ENCODE measurements at places on chromosomes 11 and 22.

DNA sequence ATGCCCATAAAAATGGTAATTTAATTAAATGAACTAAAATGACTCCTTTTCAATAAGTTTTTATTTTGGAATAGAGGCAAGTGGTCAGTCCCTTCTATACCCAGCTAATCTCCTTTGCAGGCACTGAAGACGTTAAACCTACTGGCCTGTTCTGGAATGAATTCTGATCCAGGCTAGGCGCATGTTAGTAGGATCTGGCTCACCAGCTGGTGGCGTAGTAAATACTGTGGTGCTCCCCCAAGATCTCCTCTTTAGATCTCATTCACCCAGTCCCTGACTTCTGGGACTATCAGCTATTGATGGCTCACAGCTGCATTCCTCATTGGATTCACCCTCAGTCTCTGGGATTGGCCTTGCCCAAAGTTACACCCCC is 173.7 kb upstream of the DDI1 start:
- DNase-seq: no peak

DNA sequence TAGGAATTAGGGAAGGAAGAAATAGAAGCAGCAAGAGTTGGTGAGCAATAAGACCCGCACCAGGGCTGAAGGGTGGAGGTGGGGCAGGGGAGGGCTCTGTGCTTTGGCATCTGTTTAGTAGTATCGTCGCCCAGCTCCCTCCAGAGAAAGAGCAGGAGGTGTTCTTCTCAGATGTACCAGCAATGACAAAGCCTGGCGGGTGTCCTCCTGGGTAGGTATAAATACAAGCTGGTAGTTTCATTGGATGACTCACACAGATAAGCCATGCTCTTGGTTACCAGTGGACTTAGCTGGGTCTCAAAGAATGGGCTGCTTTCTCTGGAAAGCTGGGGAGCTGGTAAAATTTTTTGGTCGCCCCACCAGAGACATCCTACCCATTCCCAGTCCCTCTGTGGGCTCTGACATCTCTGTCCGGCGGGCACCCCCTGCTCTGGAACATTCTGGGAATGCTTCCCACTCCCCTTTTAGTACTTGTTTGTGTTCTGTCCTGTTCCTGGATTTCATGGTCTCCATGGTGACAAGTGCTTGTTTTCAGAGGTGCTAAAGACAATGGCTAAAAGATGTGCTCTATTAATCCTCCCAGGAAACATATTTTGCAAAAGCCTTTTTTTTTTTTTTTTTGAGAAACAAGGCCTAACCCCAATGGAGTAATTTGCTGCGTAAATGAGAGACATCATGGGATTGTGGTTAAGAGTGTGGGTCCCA is 15.4 kb upstream of the TUBA8 start:
- no peak for DNase-seq

DNA sequence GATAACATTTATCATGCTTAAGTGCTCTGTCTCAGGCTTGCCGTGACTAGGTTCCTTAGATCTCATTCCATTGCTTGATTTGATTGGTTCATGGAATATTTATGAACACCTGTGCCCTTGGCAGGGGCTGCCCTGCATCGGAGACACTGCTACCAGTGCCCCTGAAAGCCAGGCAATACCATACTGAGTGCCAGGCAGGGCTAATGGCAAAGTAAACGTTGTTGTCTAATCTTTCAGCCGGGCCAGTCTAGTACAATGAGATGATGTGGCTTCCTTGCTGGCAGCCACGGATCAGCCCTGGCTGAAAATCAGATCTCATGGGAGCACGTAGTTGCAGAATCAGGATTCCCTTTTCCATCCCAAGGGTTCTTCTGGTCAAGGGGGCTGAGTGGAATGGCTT is 5.0 kb upstream of the PGA3 start:
- DNase-seq: no peak

GRCh38 chr11:80849253-80849652 is 1408.4 kb upstream of the TENM4 start:
- no peak for DNase-seq

DNA sequence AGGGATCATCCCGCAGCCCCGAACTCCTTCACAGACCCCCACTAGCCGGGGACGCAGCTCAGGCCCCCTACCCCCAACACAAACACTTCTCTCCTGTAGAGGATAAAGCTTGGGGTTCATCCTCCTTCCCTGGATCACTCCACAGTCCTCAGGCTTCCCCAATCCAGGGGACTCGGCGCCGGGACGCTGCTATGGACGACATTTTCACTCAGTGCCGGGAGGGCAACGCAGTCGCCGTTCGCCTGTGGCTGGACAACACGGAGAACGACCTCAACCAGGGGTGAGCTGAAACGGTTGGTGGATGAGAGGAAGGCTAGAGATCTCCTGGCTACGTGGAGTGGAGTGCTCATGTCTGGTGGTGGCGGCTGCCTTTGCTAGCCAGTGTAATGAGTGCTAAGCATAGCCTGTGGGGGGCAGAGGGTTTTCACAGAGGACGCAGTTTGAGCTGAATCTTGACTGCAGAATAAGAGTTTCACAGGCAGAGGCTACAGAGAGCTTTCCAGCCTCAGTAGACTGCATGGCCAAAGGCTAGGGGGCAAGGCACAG is 580 bp downstream of the ILK start:
- DNase-seq: no peak

DNA sequence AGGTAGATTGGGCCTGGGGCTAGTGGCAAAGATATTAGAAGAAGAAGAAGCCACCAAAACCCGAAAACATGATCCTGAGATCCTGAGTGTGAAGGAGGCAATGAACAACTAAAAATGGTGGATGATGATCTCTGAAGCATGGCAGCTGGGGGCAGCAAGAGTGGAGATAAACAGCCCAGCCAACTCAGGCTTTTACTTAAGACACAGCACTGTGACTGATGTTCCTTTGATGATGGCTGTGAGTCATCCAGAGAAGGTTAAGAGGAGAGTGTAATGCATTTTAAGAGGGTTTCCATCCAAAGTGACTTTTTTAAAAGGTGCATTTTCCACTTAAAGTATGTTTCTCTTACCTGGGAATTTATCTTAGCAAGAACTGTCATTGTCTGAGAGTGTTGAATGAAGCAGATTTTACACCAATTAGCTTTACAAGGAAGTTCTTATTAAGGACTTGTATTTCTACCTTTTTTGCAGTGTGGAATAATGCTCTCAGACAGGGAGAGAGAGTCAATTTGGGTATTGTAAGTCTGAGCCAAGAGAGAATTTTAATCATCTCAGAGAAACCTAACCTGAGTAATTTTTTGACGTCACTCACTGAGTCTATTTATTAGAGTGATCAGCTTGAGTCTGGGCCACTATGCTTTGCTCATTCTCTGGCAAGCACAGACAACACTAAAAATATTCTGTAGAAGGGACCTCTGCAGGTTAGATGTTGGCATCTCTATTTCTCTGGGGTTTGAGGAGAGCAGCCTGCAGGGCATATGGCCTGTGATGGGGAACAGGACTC is 14.1 kb upstream of the CALCB start:
- no peak for DNase-seq

DNA sequence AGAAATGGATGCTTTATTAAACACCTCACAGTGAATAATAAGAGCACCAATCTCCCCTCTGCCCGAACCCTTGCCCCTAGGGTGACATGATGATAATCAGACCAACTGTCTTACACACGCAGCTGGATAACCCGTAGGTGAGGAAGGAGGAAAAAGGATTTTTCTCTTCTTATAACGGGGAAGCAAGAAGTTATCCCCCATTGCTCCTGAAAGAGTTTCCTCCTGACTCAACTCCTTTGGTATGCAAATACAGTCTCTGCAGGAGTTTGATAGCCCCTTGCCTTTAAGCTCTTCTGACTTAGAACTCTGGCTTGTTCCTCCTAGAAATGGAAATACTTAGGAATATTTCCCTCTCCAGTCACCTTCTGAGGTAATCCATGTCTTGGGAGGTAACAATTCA is 455.8 kb downstream of the TMEM135 start:
- no peak for DNase-seq

DNA sequence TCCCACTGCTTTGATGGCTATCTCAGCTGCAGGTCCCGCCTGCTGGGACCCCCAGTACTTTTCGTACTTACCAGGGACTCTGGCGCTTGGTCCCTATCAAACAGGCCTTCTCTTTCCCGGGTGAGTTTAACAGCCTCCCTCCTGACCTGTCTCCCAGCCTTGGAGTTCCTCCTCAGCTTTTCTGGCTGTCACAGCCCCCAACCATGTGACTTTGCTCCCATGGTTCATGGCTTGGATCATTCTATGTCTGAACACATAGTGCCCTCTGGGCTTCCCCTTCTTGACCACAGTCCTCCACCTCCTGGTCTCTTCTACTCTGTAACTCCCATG is 56.9 kb downstream of the PARVA start:
- no peak for DNase-seq

GRCh38 chr11:120324932-120325810 is at the start of gene TLCD5:
Gene TLCD5 (plus strand): TSS chr11:120325299. CDS start chr11:120327442, 2,143 bp downstream.
- peak; percentile 21 for DNase-seq

DNA sequence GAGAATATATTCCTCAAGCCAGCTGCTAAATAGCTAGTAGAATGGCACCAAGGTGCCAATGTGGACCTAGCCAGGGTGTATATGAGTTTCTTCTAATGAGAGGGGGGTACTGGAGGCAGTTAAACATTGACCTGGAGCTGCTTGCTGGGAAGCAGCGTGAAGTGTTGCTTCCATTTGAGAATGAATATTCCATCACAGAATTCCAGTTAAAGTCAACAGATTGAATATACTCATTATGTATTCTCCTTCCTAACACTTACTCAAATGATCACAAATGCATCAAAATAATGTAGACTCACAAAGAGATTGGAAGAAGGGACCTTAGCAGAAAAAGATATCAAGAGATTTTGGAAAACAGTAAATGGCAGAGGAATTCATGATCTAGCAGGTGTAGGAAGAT is 102.1 kb downstream of the CD44 start:
- DNase-seq: no peak

GRCh38 chr11:68841718-68842426 is at the start of gene CPT1A:
Gene CPT1A (minus strand): TSS chr11:68841916. CDS start chr11:68815474, 26,442 bp downstream.
- DNase-seq: peak; percentile 68

DNA sequence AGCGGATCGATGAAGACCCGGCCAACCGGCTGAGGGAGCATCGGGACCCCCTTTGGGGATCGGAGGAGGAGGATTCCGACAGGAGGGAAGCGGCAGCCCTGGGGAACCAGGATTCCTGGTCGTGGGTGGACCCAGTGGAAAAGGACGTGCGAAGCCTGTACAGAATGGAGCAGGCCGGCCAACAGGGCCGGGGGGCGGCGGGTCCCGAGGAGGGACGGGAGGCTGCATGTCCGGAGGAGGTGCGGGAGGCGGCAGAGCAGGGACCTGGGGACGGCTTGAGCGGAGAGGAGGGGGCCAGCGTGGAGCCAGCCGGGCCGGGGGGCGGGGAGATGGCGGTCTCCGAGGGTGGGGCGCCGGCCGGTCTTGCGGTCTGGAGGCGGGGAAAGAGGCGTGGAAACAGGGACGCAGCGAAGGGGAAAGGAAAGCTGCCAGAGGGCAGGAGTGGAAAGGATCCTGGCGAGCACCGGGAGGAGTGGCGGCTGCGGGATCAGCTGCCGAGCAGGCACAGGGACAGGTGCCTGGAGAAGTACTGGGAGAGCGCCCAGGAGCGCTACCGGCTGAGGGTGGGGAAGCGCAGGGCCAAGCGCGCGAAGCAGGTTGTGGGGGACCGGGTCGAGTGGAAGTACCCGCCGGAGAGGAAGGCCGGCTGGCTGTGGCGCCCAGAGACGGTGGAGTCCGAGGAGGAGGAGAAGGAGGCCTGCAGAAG is at the start of gene ANO5:
ANO5 (plus strand) TSS at position 444 of the 706 bp plus-strand sequence. CDS start 408 bp downstream, outside the sequence.
- DNase-seq: no peak

DNA sequence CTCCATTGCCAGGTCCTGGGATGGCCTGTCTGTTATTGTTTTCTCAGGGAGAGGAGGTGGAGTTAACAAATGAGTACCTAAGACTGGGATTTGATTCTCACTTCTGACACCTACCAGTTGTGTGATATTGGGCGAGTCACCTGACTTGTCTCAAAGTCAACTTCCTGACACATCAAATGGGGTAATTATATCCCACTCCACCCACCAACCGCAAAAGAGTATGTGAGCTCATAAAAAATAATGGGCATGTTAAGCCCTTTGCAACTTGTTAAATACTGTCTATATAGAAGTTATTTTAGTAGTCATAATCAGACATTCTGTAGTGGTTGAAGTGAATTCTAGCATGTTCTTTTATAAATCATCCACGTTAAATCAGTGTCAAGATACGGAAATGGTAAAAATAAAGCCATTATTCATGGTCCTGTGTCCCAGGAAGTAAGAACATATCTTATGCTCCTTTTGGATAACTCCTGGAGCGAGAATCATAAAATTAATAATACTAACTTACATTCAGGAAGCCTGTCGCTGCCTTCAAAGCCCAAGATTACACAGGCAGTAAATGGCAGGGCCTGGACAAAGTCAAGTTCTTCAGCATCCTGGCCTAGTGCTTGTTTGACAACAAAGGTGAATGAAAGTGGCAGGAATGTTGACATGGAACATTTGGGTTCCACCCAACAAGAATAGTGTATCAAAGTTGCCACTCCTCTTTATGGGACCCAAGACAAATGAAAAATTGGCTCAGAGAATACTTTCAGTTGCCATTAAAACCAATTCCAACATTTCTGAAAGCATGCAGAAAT is 54.3 kb downstream of the SYTL2 start:
- DNase-seq: no peak

- no peak for DNase-seq
Observed at GRCh38 chr11:108926841-108927577, 262.1 kb downstream of the DDX10 start.

- DNase-seq: no peak
Observed at GRCh38 chr22:19182472-19183157, 4.1 kb upstream of the SLC25A1 start.

DNA sequence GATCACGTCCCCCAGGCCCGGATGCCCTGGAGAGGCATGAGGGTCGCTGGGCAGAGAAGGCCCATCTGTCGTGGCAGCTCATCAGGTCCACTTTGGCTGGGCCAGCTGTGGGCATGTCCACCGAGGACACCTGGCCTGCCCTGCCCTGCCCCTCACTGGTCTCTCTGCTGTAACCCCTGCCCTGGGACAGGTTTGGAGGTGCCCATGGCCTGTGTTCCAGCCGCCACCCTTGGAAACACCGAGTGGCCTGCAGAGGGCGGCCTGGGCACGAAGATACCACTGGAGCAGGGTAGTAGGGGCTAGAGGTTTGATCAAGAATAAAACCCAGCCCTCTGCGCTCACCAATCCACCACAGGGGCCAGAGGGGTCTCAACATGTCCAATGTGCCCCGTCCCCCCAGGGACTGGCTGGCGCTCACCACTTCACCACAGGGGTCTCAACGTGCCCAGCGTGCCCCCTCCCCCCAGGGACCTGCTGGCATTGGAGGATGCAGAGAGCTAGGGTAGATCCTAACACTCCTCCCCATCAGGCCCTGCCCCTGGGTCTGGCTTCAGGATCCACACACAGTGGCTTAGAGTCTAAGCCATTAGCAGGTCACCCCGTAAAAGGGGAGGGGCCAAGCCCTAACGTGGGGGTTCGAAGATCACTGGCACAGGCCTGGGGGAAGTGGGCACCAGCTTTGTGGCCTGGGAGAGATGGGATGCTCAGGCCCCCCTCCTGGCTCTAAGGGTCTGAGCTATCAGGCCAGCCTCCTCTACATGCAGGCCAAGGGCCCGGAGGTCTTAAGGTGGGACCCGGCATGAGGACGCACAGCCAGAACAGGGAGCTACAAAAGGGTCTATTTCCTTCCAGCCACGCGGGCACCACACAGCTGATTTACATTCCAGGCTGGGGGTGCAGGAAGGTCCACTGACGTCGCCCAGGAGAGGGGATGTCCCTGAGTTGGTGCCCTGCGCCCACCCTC is 1.3 kb upstream of the HDAC10 start:
- peak; percentile 55 for DNase-seq

- DNase-seq: no peak
Observed at GRCh38 chr11:132301465-132301864, 931.0 kb downstream of the NTM start.

All from stimulated activated CD8-positive, alpha-beta memory T cell treated with anti-CD3 and anti-CD28 coated beads, Interleukin-15, amount 100 ng/mL, for 48 hours (primary cell).